ENCODE measurements at places on chromosomes 1 and 21. TPM values are rescaled to one million over a fixed set of nuclear protein-coding genes. Genes with fewer than 3 reads are reported as not detected.

SPATA46 gene
- not detected for total RNA-seq

KLHDC9 gene
- 36.5 TPM for total RNA-seq

- DNase-seq, result no peak
Observed at GRCh38 chr1:3690282-3691065, 38.2 kb downstream of the TP73 start.

DNA sequence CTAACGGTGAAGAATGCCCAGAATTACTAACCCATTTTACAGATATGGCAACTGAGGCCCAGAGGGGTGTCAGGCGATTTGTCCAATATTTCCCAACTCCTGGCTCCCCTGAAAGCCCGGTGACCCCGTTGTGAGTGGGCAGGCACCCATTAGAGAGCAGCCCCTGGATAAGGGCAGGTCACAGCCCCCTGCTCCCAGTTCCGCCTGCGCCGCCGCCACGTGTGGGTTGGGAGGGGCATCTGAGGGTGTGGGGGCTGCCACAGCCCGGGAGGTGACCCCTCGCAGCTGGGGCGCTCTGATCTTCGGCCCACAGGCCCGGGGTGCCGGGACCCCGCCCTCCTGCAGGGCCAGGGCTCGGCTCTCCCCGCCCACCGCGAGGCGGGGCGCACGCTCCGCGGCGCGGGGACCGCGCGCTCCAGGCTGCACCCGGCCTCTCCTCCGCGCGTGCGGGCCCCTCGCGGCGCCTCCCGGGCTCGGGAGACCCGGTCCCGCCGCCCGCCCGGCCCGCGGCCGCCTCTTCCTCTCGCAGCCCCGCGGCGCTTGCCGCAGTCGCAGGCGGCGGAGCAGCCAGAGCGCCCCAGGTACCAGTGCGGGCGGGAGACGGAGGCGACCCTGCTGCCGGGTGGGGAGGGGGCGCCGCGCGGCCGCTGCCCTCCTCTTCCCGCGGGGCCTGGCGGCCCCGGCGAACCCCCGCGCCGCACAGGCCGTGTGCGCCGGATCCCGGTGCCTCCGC is at the start of gene HTR6:
Gene HTR6, plus strand, starts transcription at position 423 of the 733 bp plus-strand sequence. CDS start 879 bp downstream, outside the sequence.
- DNase-seq, result peak; percentile 37

- DNase-seq, result no peak
Observed at GRCh38 chr1:157830887-157831286, 10.7 kb downstream of the CD5L start.

NCAM2 gene
- 0.45 TPM for total RNA-seq

DNA sequence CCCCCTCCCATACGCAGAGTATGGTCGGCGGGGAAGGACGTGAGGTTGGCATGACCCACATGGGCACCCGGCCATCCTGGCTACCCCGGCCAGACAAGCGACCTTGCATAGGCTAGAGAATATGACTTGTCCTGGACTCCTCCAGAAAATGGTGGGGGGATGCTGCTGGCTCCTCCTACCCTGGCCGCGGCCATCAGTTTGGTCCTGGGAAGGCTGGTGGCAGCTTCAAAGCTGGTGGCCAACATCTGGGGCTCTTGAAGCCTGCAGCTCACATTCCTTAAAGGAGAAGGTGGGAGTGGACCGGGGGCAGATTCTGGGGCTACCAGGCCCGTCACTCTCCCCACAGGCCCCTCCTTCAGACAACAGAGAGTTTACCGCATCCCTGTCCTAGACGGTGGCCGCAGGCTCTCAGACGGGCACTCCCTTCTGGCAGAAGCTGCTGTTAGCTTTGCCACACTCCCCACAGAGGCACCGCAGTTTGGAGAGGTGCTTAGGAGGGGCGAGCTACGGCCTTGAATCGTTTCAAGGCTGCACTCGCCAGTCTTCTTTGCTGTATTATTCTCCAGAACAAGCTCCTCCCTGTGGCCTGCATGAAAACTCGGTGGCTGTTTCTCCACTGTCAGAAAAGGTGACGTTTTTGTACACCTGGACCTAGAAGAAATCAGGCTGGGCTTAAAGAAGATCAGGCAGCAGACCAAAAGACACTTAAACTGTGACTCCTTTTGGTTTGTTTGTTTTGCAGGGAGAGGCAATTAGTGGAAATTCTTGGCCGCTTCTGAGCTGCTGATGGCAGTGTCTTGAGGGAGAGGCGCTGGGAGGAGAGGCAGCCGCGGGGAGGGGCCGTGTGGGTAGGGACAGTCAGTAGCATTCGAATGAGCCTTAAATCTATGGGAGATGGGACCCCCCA is 68.0 kb downstream of the RUNX3 start:
- no peak for DNase-seq

SPSB1 gene
- total RNA-seq, result 5.4 TPM

All from cardiac muscle cell (in vitro differentiated cells and primary cell).